ENCODE measurements at places on chromosomes 7 and 10.

DNA sequence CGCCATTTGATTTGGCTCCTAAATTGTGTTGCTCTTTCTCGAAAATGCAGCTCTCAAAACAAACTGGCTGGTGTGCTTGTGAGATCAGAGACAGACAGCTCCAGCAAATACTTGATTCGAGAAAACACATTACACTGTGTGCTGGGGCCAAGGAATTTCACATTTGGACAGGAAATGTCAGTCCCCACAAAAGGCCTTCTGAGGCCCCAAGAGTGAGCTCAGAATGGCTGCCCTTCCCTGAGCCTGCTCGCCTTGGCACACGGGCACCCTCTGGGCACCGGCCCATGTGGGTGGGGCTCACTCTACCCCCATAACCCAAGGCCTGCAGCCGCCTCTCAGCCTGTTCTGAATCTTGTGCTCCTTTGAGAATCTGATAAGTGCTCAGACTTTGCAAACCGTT is 13.9 kb upstream of the HSPA12A start:
- DNase-seq = no peak

DNA sequence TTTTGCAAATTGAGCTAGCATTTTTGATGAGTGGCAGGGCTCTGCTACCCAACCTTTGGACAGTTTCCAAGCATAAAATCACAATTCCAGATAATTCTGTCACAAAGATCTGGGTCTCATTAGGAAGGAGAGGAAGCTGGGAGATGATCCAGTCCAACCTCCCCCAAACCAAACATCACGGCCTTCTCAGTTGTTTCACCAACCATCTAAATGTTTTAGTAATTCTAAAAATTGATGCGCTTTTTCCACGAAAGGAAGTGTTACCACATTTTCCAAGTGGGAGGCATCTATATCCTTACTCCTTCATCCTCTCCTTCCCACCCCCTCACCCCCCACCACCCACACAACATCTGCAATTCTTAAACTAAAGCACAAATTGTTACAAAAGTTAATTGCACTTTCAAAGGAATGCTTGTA is 108.3 kb downstream of the EGFR start:
- DNase-seq = no peak

GRCh38 chr7:25350041-25350440 is 121.8 kb upstream of the NPVF start:
- DNase-seq = no peak

GRCh38 chr10:94038024-94038423 is 44.3 kb downstream of the PLCE1 start:
- DNase-seq = no peak

DNA sequence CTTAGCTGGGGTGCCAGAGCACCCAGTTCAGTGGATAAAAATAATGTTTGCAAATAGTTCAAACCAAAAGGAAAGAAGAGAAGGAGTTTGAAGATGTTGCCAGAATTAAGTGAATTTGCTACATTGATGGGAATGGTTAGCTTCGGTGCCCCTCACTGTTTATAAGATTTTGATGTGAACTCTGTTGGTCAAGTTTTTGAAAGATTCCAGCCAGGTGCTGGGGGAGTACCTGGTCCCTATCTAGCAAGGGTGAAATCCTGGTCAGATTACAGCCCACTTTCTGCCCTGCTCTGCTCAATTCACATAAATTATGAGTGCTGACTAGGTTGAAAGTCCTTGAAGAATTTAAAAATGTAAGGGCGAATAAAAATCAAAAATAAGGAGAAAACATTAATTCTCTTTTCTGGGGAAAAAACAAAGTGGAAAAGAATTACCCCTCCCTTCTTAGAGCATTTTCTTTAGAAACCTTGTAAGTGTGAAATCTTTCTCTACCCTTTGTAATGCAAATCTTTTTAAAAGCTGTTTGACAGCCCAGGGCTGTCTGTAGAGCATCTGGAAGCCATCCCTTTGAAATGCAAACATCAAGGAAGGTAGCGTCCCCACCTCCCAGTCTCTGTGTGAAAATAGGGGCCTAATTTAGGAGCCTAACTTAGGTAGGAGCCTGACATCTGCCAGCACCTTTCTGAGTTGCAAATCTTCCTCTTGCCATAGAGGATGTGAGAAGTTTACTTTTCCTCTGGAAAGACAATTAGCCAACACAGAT is 1.4 kb upstream of the GIMAP5 start:
- no peak for DNase-seq

DNA sequence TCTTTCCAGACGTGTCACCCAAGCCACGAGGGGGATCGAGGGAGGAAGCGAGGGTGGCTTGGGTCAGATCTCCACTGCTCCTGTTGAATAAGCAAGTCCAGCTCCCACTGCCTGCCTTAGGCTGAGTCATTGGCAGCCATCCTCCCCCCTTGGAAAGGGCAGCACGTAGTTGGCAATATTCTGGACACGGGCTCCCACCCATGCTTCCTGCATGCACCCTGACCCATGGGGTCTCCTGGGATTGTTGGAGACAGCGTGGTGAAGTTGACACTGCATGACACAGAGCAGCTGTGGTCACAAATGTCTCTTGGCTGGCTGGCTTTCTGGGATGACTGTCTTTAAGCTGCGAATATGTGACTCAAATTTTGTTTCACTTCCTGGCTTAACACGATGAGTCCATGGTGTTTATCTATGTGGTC is 11.2 kb downstream of the BTBD16 start:
- DNase-seq = no peak
